ENCODE measurements at places on chromosomes 11 and 22. TPM values are rescaled to one million over a fixed set of nuclear protein-coding genes. Genes with fewer than 3 reads are reported as not detected.

The SLCO2B1 gene
- total RNA-seq, result 0.38 TPM

The CELSR1 gene
- total RNA-seq, result 0.58 TPM

The SYTL2 gene
- total RNA-seq, result 24.3 TPM

The ARHGAP42 gene
- total RNA-seq, result 13.0 TPM

The NXPE2 gene
- not detected for total RNA-seq

The OR8G5 gene
- total RNA-seq, result not detected

The PKNOX2 gene
- 0.38 TPM for total RNA-seq

The SMTNL1 gene
- not detected for total RNA-seq

The PTPMT1 gene
- 90.8 TPM for total RNA-seq

The KRTAP5-10 gene
- not detected for total RNA-seq
